Stimulated activated CD8-positive, alpha-beta memory T cell treated with anti-CD3 and anti-CD28 coated beads, Interleukin-15, amount 100 ng/mL, for 4 hours (primary cell): ENCODE measurements at places on chromosomes 11 and 22.

DNA sequence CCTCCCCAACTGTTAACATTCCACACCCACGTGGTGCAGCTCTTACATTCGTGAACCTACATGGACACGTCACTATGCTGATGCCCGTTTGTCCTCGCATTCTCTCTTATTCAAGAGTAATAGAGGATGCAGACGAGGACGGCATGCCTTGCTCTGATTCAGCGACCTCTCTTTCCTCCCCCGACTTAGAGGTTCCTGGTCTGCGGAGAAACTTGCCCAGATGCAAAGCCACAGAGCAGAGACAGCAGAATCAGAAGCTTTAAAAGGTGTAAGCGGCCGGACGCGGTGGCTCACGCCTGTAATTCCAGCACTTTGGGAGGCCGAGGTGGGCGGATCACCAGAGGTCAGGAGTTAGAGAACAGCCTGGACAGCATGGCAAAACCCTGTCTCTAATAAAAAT lies 288.0 kb downstream of the NTM start:
- no peak for DNase-seq

GRCh38 chr22:43101306-43101705 lies 9.2 kb upstream of the BIK start:
- DNase-seq: no peak

GRCh38 chr11:110430267-110431050 lies 711 bp downstream of the FDX1 start:
- no peak for DNase-seq

DNA sequence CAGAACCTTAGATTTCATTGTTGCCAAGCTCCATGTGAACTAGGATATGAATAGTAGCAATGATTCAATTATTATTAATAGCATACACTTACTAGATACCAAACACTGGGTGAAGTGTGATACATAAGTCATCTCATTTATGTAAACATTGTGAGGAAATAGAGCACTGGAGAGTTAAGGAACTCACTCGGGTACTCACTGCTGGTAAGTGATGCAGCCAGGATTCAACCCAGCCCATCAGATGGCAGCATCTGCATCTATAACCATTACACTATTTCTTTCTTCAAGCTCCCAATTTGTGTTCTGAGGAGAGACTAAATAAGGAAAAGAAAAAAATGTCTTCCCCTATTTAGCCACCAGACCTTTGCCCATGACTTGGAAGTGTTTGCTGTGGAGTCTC lies 10.2 kb upstream of the ALG8 start:
- no peak for DNase-seq

DNA sequence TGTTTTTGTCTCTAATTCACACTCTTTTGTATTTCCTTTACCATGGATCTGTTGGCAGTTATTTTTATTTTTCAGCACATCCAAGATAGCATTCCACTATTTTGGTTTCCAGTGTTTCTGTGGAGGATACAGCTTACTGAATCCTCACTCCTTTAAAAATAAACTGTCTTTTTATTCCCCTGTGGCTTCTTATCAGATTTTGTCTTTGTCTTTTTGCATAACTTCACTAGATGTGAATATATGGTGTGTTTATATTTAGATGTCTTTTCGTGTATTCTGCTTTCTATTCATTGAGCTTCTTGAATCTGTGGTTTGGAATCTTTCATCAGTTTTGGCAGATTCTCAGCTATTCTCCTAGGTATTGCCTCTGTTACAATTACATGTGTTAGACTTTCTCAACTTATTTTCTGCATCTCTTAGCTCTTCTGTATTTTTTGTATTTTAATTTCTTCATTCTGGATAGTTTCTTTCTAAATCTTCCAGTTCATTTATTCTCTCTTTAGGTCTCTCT lies 7.4 kb upstream of the ATXN10 start:
- DNase-seq: no peak

GRCh38 chr11:44104481-44105294 lies 9.2 kb downstream of the EXT2 start:
- no peak for DNase-seq

GRCh38 chr22:40484906-40485669 lies 114.7 kb downstream of the SGSM3 start:
- no peak for DNase-seq

DNA sequence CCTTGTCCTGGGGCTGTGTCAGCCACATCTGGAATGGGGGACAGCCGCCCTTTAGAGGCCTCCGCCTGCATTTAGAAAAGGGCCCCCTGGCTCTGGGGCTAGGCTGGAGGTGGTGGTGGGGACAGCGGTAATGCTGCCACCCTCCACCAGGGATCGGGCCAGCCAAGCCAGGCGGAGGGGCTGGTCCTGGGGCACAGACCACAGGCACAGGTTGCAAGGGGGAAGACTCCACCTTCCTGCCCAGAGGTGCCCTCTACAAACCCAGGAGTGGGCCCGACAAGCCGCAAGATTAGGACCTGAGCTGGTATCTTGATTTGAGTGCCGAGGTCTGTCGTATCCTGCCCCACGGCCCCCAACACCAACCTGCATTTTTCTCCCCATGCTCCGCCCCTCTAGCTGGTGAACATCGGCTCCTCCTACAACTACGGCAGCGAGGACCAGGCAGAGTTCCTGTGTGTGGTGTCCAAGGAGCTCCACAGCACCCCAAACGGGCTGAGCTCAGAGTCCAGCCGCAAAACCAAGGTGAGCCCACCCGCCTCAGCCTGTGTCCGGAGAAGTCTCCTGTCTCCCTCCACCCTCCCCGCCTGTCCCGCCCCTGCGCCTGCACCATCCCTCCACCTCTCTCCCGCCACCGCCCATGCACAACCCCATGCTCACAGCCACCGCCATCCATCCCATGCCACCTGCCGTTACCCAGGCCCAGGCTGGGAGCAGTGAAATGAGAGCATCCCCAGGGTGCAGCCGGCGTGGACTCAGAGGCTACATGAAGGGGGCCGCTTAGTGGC lies 7.6 kb downstream of the KCTD17 start:
- no peak for DNase-seq

DNA sequence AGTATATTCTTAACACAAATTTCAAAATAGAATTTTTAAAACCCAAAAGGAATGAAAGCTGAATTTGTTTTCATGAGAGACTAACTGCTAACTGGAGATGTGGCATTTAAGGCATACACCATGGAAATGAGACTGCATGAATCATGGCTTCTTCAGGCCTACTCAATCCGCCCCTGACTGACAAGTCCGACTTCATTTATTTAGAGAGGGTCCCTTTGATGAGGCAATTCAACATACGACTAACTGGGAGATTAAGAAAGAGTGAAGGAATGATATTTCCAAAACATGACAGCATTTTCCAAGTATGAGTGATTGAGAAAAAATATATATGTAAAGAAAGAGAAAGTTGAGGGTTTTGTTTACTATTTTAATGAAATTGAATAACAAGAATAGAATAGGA lies 720.1 kb downstream of the DLG2 start:
- no peak for DNase-seq

DNA sequence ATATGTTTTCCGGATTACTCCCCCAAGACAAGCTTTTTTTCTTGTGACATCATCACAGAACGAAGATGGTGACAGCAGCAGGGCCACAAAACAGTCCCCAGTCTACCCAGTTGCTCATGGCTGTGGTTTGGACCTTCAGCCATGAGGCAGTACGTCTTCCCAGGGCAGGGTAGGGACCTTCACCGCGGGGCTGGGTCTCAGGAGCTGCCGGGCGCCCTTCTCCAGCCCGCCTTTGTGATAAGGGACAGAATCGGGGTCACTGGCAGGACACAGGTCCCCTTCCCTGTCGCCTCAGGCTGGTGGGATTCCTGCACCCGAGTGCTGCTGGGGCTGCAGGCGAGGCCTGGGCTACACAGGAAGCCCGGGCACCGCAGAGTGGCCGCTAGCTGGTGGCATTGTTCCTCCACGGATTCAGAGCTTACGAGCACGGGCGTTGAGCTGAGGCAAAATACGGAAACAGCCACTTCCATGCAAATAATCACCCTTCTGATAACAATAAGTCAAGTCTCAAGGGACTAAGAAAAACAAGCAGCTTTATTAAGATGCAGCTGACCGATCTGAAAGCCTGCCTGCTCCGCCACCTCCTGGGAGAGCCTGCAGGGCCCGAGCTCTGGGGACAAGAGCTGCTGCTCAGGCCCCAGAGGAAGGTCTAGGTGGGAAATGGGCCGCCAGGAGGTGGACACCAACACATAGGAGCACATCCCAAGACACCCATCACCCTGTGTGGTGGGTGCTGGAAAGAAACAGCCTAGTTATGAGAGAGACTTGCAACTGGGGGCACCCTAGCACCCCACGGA lies 12.3 kb downstream of the TBX1 start:
- no peak for DNase-seq

- DNase-seq: no peak
These were observed 113.4 kb upstream of the CRYBB3 start for GRCh38 chr22:25085930-25086901.
